ENCODE measurements at places on chromosomes 11 and 22.
A peak's percentile ranks its signal among the peaks of the same experiment; 100 is the strongest.

DNA sequence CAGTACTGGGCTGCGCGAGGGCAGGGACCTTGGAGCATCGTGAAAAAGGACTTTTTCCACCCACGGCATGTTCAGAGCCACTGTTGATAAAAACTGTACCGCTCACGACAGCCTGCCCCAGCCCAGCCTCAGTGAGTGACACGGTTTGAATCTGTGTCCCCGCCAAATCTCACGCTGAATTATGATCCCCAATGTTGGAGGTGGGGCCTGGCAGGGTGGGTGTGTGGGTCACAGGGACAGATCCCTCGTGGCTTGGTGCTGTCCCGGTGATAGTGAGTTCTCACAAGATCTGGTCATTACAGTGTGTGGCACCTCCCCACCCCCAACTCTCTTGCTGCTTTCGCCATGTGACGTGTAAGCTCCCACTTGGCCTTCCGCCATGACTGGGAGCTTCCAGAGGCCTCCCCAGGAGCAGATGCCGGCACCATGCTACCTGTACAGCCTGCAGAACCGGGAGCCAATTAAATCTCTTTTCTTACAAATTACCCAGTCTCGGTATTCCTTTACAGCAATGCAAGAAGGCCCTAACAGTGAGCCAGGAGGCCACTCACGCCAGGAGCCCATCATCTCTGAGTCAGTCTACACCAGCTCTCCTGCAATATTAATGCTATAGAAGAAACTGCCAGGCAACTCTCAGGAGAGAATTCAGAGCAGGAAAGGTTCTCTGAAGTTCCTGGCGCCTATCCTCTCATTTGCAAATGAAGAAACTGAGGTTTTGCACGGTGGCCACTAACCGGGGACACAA is 1.3 kb downstream of the TOLLIP start:
- DNase-seq, result no peak

GRCh38 chr11:9943386-9944110 is 279.7 kb downstream of the SWAP70 start:
- DNase-seq, result no peak

DNA sequence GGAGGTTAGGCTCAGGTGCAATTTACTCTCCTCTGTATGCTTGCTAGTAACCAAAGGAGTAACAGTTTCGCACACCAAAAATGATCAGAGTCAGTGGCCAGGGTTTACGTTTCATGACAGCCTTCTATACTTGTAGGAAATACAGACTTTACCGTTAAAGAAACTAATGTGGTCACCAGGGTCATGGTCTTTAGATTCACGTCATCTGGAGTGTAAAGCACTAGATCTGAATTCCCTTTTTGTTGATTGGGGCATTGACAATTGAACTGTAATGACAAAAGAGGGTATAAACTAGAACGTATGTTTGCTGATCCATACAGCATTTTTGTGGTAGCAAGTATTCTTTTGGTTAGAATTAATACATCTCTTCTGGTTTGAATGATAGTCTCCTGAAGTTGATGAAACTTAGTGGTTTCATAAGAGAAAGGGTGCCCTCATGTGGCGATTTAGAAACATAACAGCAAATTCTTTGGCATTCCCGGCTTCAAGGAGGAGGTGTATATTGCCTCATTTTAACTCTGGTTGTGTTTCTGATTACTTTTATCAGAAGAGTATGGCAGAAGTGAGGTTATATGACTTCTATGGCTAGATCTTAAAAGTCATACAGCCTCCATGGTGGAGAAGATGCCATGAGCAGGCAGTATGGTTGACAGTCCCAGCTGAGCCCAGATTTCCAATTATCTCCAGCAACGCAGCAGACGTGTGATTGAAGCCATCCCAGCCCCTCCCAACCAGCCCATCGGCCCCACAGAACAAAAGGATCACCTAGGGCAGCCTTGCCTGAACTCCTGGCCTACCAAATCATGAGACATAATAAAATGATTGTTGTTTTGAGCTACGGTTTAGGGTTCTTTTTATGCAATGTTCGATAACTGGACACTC is 35.1 kb downstream of the MMP7 start:
- DNase-seq, result no peak

DNA sequence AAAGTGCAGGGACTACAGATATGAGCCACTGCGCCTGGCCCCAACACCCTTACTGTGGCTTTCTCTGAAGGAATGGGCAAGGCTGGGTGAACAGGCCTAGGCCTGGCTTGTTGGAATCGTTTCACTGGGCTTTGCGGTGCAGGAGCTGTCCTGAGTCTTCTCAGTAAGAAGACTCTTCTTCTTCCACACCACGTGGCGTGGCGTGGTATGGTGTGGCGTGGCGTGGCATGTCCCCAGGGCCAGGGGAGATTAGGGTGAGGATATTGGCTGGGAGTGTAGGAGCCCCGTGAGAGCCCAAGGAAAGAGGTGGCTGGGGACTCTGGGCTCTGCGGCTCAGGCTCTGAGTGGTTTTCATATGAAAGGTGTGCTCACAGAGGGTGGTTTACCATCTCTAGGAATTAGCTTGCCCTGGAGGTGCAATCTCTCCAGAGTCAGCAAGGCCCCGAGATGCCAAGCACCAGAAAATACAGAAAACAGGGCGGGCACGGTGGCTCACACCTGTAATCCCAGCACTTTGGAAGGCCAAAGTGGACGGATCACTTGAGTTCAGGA is 70.7 kb downstream of the PARVB start:
- DNase-seq, result no peak

GRCh38 chr11:107587306-107587979 is 3.5 kb upstream of the ELMOD1 start:
- no peak for DNase-seq

DNA sequence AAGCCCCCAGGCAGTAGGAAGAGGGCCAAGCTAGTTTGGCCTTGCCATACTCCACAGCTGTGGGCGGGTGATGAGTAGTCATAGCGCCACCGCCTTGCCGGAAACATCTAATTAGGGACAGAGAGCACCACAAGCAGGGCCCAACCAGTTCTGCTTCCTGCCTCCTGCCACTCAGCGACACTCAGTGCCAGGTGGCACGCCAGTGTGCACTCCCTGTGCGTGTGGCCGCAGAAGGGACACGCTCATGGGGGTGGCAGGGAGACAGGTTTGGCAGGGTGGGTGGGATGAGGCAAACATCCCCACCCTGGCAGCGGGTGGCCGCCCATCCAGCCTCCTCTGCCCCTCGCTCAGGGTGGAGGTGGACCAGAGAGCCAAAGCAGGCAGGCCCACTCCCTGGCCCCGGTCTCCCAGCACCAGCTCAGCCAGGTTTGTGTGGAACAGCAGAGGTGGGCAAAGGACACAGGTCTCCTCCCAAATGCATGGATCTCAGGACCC is 4.9 kb downstream of the OVOL1 start:
- no peak for DNase-seq

- DNase-seq, result no peak
These were observed 204.4 kb upstream of the ANO5 start for GRCh38 chr11:21988477-21988876.

DNA sequence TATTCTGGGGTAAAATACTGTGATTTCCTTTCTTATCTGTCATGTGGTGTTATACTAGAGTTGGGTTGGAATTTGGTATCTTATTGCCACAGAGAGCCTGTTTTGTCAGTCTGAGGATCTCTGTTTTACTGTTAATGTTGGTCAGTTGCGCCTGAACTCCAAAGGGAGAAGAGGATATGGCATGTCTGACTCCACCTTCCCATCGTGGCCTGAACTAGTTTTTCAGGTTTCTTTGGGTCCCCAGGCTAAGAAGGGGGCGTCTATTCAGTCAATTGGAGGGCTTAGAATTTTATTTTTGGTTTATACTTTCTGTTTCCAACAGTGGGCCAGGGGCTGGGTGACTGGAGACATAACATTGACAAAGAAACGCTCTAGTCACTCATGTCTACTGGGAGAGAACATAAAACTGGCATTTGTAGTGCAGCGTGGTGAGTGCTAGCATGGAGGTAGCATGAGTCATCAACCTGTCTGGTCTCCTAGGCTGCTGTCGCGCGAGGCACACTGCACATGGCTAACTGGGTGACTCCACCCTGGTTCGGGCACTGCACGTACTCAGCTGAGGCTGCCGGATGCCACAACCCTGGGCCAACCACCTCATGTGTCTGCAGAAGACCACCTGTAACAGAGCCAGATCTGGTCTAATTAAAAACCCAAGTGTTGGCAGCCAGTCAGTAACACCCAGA is 120.1 kb upstream of the OR9Q1 start:
- DNase-seq, result no peak

- DNase-seq, result no peak
These were observed 145.7 kb upstream of the LUZP2 start for GRCh38 chr11:24351179-24351578.

DNA sequence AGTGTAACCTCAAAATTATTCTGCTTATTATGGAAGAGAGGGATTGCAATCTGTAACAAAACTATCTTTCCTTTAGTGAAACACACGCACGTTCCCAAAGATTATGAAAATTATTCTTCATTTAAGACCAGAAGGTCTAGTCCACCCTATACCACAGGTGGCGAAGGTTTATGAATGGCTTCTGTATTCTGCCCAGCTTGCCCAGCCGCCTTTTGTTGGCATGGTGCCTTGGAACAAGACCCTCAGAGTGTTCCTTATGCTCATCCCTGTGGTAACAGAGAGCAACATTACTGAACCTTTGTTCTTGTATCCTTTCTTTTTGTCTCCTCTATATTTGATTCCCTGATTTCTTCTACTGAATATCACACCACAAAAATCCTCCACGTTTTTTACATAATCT is 116.4 kb downstream of the FAR1 start:
- no peak for DNase-seq

- no peak for DNase-seq
These were observed 8.2 kb upstream of the PARVG start for GRCh38 chr22:44172370-44173108.

DNA sequence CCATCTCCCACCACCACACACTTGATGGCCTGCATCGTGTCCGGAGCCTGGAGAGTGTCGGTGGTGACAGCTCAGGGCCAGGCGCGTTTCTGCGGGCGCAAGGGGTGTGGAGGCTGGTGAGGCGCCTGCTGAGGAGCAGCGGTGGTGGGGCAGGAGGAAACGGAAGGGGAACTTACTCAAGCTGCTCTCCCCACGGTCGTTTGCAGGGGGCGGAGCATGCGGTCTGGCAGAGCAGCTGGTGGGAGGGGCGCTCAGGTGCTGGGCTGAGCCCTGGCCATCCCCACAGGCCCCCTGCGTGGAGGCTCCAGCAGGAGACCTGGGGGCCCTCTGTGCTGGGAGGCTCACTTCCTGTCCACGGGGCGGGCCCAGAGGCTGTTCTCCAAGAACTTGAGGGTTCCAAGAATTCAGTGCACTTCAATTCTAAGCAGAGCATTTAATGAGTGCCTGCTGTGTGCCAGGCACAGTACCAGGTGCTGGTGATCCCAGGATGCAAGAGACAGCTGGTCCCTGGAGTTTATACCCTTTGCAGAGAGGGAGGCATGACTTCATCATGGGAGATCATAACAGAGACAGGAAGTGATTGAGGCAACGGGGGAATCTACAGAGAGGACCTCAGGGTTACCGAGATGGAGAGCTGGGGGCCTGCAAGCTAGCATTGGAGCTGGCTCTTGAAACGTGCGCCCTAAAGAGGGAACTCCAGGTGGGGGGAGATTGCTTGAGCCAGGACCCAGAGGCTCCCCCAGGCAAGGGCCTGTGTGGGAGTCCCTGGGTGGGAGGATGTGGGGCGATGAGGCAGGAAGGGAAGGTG is at the start of gene RAC2:
TSS of gene RAC2 (minus strand) at position 156 of the 808 bp plus-strand sequence. CDS start at position 35, 121 bp downstream.
- peak; percentile 47 for DNase-seq

DNA sequence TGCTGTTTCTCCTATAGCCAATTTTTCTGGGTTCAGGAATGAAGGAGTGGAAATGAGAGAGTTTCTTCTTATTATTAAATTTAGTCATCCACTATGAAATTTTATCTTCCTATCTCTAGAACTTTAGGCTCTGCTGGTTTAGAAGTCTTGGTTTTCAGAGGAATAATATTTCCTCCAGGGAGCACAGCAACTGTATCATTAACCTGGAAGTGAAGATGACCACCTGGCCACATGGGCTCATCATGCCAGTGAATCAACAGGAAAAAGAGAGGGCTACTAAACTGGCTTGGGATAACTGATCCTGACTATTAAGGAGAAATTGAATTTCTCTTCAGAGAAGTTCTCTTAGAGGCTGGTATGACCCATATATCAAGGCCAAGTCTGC is 44.4 kb downstream of the ADM start:
- no peak for DNase-seq

DNA sequence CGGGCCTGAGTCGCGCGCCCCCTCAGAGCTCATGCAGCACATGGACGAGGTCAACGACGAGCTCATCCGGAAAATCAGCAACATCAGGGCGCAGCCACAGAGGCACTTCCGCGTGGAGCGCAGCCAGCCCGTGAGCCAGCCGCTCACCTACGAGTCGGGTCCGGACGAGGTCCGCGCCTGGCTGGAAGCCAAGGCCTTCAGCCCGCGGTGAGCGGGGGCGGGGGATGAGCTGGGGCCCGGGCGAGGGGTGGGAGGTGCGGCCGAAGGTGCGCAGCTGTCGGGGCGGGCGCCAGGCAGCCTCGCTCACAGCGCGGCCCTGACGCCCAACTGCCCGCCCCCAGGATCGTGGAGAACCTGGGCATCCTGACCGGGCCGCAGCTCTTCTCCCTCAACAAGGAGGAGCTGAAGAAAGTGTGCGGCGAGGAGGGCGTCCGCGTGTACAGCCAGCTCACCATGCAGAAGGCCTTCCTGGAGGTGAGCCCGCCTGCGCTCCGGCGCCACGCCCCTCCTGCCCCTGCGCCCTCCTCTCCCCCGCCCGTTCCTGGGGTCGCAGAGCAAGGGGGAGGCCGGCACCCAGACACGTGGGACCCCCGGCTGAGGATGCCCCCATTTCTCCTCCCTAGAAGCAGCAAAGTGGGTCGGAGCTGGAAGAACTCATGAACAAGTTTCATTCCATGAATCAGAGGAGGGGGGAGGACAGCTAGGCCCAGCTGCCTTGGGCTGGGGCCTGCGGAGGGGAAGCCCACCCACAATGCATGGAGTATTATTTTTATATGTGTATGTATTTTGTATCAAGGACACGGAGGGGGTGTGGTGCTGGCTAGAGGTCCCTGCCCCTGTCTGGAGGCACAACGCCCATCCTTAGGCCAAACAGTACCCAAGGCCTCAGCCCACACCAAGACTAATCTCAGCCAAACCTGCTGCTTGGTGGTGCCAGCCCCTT is 20.5 kb downstream of the EPS8L2 start:
- DNase-seq, result no peak

DNA sequence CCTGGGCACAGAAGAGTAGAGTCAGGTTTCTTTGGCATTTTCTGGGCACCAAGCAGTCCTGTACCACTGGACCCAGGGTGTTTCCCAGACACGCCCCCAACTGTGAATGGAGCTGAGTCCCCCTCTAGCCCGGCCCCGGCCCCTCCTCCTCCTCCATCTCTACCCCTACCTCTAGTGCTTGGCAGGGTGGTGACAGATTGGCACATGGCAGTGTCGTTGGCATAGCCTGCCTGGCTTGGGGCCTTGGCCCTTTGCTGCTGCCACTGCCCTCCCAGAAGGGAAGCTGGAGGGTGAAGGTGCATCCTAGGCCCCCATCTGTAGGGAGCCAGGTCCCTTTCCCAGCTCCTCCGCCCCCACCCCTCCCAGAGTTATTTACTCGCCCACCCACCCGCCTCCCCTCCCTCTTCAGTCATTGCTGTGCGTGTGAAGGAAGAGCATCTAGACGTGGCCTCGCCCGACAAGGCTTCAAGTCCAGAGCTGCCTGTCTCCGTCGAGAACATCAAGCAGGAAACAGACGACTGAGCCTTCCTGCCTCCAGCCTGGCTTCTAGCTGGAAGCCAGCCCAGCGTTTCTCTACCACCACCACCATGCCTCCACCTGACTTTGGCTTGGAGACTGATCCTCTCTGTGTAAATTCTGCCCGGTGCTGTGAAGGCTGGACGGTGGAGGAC is 10.9 kb downstream of the CHADL start:
- DNase-seq, result no peak

GRCh38 chr11:10666556-10667520 is 26.7 kb downstream of the IRAG1 start:
- DNase-seq, result no peak

Data from esophagus squamous epithelium (tissue), 5 donors.